HepG2 (cell line): ENCODE measurements at places on chromosomes 3 and 15. TPM values are rescaled to one million over a fixed set of nuclear protein-coding genes. Genes with fewer than 3 reads are reported as not detected.

MIX23 gene
- 152 and 233 TPM in 2 replicates for total RNA-seq

ZNF80 gene
- total RNA-seq = not detected in 2 replicates

DNA sequence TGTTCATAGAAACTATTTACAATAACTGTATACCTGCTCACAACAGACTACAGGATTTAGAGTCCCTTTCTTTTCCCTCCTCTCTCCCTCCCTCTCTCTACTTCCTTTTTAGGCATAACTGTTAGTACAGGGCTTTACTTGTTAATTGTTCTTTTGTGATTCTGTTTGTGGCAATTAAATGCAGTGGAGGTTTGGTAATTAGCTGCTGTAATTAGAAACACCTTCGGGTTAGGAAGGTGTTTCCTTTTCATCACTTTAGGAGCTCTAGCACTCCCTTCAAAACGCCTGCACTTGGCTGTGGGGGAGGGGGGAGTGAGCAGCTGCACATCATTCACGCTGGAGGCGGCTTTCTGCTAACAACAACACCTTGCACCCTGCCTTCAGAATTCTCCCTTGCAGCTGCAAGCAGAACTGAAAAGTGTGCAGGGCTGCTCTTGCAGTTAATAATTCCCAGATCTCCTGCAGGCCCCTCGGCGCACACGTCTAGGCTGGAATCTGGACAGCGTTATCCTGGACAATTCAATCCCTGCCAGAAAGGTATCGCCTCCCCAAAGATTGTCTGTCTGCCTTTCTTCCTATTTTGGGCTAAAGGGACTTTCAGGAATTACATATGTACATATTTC lies 242.6 kb upstream of the RGMA start:
- H3K27ac ChIP-seq = no peak overlapping the region
- no peaks in the 10 kb centered on the region; the same call in 2 of the 3 replicates for H3K27me3 ChIP-seq
- no peak overlapping the region for H3K4me3 ChIP-seq
- H3K36me3 ChIP-seq = no peaks in the 10 kb centered on the region

- no peak for DNase-seq
- H3K4me1 ChIP-seq = no peaks in the 10 kb centered on the region
- H3K4me3 ChIP-seq = no peak overlapping the region; the same call in 1 of the 2 replicates
Observed at GRCh38 chr3:181695661-181696491, 15.8 kb upstream of the SOX2 start.

- no peak overlapping the region for H3K27ac ChIP-seq
- no peak for DNase-seq
- H3K27me3 ChIP-seq = no peaks in the 10 kb centered on the region
- peaks cover 12% of the 10 kb centered on the region for H3K4me1 ChIP-seq
Observed at GRCh38 chr3:169871129-169871886, 1.6 kb upstream of the LRRC31 start.

GRCh38 chr3:139303216-139303615 lies 40.6 kb upstream of the MRPS22 start:
- H3K36me3 ChIP-seq = no peaks in the 10 kb centered on the region
- no peaks in the 10 kb centered on the region for H3K27me3 ChIP-seq
- no peak overlapping the region for H3K27ac ChIP-seq
- peaks cover 42% of the 10 kb centered on the region for H3K4me1 ChIP-seq
- H3K4me3 ChIP-seq = no peak overlapping the region
